NCI-H1930 (cell line): ENCODE measurements at places on chromosomes 1 and 21.

- no peak for DNase-seq
Observed at GRCh38 chr1:83114136-83114834, 884.6 kb downstream of the TTLL7 start.

DNA sequence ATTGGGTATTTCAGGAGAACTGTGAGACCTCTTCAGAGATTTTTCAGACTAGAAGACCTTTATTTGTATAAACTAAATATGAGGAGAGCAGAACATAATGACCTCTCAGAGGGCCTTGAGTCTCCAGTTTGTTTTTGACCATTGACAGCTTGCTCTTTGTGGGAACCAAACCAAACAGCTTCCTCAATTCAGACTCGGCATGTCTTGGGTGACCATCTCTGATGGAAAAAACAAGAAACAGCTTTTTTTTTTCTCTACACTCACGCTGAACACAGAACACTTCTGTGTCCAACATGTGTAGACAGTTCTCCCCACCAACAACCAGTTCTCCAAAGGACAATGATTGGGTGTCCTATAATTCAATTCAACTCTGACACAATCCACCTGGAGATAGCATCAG, 11.5 kb downstream of the ATP1A4 start:
- no peak for DNase-seq

DNA sequence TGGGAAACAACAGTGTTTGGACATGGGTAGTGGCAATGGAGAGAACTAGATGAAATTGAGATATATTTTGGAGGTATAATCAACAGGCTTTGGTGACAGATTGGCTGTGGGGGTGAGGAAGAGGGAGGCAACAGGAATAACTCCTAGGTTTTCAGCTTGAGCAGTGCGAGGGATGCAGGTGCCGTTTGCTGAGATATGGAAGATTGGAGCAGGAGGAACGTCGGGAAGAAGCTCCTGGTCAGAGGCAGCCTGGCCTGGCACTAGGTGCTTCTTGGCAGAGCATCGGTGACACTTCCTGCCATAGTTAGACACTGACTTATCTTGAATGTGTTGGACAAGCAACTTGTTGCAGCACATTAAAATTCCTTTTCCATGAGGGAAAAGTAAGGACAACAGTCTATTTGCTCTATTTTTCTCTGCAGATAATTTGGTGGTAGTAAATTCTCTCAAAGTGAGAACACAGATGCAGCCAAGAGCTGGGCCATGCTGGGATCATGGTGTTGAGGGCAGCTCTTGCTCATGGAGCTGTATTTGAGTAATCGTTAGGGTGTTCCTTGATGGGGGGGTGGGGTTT, 21.5 kb upstream of the MYSM1 start:
- DNase-seq, result no peak

DNA sequence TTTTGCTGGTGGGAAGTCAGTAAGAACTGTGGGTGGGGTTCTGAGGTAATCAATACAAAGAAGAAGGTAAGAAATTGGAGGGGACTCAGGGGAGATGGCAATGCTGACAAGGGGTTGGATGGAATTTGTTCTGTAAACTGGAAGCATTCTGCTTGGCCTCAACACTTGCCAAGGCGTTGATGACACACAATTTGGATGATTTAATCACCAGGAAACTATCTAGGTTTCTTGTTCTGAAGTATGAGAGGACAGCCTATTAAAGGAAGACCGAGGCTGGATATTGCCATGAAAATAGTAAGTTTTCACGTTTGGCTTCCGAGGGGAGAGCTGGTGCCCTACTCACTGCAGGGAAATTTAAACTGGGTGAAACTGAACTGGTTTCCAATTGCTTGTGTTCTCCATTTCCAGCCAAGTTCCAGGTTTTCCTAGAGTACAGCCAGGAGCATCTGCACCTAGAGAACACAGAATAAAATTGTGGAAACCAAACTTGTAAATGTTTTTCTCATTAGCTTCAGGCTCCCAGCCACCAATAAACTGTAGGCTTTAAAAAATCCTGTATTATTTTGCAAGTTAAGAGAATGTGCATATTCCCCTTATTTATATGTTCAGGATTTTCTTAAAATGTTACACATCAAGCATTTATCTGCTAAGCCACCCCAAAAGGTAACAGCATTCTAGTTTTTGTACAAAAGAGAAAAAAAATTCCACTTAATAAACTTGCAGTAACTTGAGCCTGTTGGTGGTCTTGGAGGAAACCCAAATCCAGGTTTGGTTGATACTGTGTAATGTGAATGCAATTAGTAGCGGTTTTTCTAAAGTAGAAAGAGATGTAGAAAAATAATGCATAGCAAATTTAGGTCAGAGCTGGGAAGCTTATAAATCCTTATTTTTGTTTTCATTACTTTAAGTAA, 53.8 kb downstream of the ROR1 start:
- DNase-seq, result no peak

- DNase-seq, result no peak
Observed at GRCh38 chr1:191348328-191348727, 809.9 kb upstream of the RGS18 start.

DNA sequence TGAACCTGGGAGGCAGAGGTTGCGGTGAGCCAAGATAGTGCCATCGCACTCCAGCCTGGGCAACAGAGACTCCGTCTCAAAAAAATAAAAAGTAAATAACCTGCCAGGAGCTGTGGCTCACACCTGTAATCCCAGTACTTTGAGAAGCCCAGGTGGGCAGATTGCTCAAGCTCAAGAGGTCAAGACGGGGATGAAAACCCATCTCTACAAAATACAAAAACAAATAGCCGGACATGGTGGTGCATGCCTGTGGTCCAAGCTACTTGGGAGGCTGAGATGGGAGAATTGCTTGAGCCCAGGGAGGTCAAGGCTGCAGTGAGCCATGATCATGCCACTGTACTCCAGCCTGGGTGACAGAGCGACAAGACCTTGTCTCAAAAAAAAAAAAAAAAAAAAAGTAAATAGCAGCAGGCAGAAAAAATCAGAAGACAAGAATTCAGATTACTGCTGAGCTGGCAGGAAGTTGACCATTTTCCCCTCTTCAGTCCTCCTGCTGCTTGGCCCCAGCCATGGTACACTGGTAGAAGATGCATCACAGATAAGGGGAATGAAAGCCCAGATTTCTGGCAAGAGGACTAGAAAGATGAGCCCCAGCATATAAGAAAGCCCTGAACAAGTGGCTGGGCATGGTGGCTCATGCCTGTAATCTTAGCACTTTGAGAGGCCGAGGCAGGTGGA, 97.6 kb downstream of the TOMM20 start:
- no peak for DNase-seq

- peak; percentile 54 for DNase-seq
Observed at GRCh38 chr1:1200876-1201810, 5.2 kb downstream of the TNFRSF18 start.

DNA sequence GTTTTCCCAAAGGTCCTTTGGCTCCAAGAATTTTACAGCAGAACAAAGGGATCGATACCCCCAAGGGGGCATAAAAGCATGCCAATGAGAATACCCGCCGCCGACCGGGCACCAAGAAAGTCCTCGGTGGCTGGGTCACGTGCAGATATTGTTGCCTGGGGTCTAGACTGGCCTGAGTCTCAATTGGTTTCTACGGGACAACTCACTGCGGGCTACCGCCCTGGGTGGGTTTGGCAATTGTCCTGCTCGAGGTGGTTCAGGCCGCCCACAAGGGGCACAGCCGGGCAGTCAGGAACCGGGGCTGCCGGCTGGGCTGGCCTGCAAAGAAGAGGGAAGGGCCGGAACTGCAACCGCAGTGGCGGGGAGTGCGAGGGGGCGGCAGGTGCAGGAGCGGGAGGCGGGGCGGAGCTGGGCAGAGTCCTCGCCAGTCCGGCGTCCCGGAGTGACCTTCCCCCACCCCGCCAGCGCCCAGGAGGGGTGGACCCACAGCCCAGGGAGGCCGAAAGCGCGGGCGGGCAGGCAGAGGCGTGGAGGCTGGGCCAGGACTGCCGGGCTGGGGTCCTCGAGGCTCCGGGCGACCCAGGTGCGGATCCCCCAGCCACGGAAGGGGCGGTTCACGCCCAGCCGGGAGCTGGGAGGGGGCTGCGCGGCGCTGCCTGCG, 926 bp upstream of the ATP1B1 start:
- DNase-seq, result peak; percentile 29

- no peak for DNase-seq
Observed at GRCh38 chr1:48038270-48038767, 41.1 kb upstream of the TRABD2B start.

DNA sequence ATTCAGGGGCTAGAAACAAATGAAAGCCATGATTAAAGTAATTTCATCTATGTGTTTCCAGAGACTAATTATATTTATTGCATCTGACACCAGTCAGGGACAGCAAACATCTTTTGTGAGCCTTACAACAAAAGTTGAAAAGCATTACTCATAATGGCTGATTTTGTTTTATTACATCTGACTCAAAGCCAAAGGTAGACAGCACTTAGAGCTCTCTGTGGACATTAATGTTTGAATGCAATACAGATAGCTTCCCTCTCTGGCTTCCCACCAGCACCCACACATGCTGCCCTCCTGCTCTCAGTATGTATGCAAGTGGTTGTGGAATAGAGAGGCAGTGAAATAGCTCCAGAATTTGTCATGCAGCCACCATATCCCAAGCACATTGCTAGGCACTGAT, 198.7 kb downstream of the SETD4 start:
- no peak for DNase-seq

GRCh38 chr1:180170546-180171151, 16.0 kb downstream of the QSOX1 start:
- DNase-seq, result no peak

GRCh38 chr1:183778045-183778444, 26.9 kb upstream of the RGL1 start:
- DNase-seq, result no peak

GRCh38 chr1:195434566-195435203, 1173.6 kb downstream of the KCNT2 start:
- DNase-seq, result no peak

DNA sequence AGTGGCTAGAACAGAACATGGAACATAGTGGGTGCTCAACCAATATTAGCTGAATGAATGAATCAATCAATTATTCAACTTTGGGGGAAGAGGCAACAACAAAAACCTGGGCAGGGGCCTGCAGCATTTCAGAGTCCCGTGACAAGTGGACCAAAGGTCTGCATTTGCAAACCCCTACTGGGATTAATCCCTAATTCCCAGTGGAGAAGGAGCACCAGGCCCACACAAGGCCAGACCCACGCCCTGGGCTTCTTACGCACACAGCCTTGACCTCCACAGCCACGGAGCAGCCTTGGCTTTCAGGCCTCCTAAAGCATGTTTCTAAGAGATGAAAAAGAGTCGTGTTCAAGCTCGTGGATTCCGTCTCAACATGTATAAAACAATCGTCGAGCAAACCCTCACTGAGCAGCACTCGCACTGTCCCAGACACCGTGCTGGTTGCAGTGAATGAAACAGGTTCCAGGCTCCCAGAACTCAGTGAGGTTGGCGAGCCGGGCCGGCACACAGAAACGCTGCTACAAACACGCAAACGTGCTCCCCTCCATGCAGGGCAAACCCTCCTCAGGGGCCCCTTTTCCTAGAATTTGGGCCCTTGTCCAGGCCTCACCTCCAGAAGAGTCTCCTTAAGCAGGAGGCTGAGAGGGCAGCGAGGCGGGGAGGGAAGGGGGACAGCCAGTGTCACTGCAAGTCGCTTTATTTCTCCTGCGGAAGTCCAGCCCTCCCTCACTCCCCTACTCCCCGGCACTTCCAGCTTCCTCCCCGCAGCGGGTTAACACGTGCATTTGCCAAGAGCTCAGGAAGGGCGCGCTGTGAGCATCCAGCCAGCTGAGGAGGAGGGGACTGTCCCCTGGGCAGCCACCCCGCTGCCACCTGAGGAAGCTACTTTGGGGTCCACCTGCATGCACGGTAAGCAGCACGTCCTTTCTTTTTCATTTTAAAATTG, 556.4 kb downstream of the KIF26B start:
- no peak for DNase-seq

- DNase-seq, result peak; percentile 9
Observed at GRCh38 chr1:202172015-202172355, 11.6 kb upstream of the PTPN7 start.

DNA sequence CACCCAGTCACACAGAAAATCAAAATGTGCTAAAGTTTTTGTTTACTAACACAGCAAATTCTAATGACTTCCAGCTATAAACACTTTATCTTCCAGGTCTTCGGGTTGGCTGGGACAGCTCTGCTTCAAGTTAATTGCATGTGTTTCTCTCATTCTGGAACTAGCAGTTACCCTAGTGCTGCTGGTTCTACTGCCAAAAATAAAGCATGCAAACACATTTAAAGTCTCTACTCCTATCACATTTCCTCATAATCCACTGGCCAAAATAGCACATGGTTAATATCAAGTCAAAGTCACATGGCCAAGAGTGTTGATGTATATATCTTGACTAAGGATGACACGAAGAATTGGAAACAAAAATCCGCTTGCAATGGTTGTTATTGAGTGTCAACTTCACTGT, 973.1 kb upstream of the ADGRL2 start:
- no peak for DNase-seq

GRCh38 chr1:43750083-43750482, 42.7 kb downstream of the ST3GAL3 start:
- no peak for DNase-seq

GRCh38 chr1:192564099-192564498, 11.5 kb upstream of the RGS1 start:
- DNase-seq, result no peak

GRCh38 chr1:94025383-94026340, 95.3 kb downstream of the ABCA4 start:
- DNase-seq, result no peak

DNA sequence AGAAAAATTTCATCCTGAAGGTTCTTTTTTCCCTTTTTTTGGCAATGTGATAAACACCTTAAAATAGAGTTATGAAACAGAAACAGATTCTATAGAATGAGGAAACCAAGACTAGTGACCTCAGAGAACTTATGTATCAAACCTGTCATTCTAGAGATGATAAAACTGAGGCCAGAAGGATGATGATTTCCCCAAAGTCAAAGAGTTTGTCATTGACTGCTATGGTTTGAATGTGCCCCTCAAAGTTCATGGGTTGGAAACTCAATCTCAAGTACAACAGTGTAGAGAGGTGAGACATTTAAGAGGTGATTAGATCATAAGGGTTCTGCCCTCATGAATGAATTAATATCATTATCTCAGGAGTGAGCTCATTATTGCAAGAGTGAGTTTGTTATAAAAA, 13.7 kb upstream of the BEND5 start:
- no peak for DNase-seq

GRCh38 chr1:46102769-46103476, 29.5 kb downstream of the PIK3R3 start:
- no peak for DNase-seq

- no peak for DNase-seq
Observed at GRCh38 chr1:151988405-151988923, 5.2 kb downstream of the S100A10 start.

GRCh38 chr21:36200081-36200561, 43.5 kb downstream of the DOP1B start:
- no peak for DNase-seq

GRCh38 chr1:224906340-224906739, 23.1 kb upstream of the DNAH14 start:
- no peak for DNase-seq

GRCh38 chr1:2368053-2368744, 23.2 kb downstream of the MORN1 start:
- DNase-seq, result no peak

GRCh38 chr21:42794551-42794950, 84.8 kb downstream of the WDR4 start:
- no peak for DNase-seq
